NCI-H2029 (cell line): ENCODE measurements at places on chromosomes 16 and 17.

DNA sequence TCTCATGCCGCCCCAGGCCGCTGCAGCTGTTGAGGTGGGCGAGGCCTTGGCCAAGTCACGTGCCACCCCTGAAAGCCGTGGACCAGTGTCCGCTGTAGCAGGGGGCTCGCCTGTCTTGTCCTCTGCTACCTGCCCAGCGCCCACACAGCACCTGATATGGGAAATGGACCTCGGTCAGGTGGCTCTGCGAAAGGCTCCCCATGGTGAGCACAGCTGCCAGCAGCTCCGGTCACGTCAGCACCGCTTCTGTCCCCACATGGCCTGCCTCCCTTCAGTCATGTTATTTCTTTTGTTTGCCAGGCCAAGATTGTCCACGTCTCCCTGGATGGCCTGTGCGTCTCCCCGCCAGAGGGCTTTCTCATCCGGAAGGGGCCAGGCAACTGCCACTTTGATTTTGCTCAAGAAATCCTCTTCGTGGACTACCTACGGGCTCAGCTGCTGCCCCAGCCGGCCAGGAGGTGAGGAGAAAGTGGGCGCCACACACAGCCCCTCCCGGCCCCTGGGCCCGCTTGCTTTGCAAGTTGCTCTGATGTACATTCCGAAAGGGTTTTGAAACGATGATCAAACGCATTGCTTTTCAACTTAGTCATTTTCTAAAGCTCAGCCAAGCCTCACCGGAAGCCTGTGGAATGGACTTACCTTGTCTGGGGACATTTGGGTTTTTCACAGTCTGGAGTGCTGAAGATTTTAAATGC lies 219.8 kb downstream of the KATNIP start:
- no peak for DNase-seq

- DNase-seq = no peak
Observed at GRCh38 chr17:77473615-77474226, 333.0 kb downstream of the SEC14L1 start.

DNA sequence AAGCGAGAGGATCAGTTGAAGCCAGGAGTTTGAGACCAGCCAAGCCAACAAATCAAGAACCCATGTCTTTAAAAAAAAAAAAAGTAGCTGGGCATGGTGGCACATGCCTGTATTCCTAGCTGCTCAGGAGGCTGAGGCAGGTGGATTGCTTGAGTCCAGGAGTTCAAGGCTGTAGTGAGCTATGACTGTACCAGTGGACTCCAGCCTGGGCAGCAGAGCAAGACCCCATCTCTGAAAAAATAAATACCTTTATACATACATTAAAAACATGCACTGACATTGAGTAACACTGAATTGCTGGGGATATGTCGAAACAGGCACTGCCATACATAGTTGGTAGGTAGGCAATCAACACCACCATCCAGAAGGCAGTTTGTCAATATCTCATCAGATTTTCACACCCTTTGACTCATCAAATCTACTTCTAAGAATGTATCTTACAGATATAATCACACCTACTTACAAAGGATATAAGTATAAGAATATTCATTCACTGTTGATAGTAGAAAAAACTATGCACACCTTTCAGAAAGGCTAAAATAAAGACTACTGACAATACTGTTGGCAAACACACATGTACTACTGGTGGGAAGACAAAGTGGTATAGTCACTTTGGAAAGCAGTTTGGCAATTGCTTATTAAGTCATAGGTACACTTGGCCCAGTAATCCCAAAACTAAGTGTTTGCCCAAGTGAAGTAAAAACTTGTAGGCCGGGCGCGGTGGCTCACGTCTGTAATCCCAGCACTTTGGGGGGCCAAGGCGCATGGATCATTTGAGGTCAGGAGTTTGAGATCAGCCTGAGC lies 6.4 kb upstream of the CEP20 start:
- no peak for DNase-seq

DNA sequence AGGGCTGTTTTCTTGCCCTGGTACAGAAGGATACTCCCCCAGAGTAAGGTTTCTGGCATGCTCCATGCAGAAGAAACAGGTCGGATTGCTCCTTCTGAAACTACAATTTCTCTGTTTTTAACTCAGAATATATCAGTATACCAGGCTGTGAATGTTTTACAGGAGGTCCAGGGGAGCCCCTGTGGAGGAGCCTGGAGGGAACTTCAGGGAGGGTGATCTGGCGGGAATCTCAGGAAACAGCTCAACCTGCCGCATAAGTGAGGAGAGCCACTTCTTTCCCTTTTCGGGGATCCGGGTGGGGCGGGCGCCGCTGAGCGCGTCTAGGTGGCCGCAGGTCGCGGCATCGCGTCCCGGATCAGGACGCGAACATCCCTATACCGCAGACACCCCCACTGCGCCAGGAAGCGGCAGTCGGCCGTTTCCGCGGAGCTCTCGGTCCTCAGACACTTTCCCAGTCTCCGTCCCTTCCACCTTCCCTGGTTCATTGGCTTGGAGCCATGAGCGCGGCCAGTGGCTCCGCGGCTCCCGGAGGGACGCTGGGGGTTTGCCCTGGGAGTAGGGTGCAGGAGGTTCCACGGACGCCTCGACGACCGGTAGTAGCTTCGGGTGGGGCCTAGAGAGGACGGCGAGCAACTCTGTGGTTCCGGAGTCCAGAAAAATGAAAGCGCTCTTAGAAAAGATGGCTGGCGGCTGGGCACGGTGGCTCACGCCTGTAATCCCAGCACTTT lies 3.1 kb upstream of the ZNF764 start:
- DNase-seq = no peak

DNA sequence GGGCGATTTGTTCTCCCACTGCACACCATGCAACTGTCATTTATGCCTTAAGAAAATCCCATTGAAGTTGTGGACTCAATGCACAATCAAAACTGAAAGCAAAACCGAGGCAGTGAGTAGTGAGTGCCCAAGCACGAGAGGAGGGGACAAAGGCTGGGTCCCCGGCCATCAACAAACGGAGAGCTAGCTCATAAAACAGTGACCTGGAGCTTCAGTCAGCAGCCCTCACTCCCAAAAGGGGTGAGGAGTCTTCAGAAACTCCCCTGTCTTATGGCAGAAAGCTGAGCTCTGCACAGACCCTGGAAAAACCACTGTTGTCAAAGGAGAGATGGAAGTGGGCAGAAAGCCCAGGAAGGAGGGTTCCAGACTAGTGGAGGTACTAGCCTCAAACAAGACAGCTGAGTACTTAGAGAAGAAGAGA lies 96.9 kb downstream of the ADCY9 start:
- peak; percentile 77 for DNase-seq

DNA sequence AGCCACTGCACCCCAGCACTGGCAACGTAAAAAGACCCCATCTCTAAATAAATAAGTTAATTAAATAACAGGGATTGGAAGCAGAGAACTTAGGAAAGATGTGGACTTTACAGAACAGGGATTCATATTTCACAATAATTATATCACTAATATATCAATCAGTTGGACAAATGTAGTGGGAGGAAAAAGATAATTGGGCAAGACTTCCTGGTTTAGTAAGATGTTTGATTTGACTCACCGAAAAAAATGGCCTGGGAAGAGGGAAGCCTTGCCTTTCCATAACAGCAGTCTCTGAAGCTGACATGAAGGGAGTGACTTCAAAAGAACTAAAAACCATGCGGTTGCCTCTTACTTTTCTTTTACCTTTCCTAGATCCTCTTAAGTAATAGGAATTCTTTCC lies 15.2 kb upstream of the C17orf78 start:
- DNase-seq = no peak

- no peak for DNase-seq
Observed at GRCh38 chr16:10013364-10013763, 168.9 kb downstream of the GRIN2A start.

GRCh38 chr17:79984045-79984840 lies 51.4 kb downstream of the TBC1D16 start:
- no peak for DNase-seq

DNA sequence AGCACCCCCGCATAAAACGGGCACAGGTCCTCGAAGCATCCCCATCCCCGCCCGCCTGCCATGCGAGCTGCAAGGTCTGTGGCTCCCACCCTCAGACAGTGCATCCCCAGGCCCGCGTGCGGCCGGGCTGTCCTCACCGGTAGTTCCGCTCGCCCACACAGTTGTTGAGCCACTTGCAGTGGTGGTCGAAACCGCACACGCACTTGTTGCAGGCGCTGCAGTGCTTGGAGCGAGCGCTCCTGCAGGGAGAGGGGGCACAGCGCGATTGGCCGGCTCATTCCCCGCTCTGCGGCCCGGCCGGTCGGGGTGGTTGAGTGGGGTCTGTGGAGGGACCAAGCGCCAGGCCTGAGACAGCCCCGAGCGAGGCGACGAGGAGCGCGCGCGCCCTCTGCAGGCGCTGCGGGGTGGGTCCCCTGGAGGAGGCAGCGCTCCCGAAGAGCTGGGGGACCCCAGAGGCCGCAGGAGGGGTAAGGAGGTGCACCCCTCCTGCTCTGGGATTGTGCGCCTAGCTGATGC lies 6.0 kb upstream of the TPPP3 start:
- no peak for DNase-seq
